Right lung (tissue), 10 donors: ENCODE measurements at places on chromosomes 16 and 17. TPM values are rescaled to one million over a fixed set of nuclear protein-coding genes. Genes with fewer than 3 reads are reported as not detected.

Gene LGALS9
- polyA plus RNA-seq = 25.1 TPM

Gene HS3ST2
- not detected for polyA plus RNA-seq

Gene CCL16
- 0.75 TPM for polyA plus RNA-seq

Gene ALOX15B
- 0.45 TPM for polyA plus RNA-seq

Gene PRM3
- not detected for polyA plus RNA-seq

- no peak for DNase-seq
Measured at GRCh38 chr17:7042501-7043181, 1.3 kb downstream of the SLC16A11 start.

GRCh38 chr17:43475494-43476089 is 8.2 kb upstream of the DHX8 start:
- no peak for DNase-seq

GRCh38 chr16:56910654-56911539 is 21.0 kb upstream of the HERPUD1 start:
- no peak for DNase-seq

GRCh38 chr16:64437706-64438324 is 684.0 kb downstream of the CDH11 start:
- DNase-seq = no peak

DNA sequence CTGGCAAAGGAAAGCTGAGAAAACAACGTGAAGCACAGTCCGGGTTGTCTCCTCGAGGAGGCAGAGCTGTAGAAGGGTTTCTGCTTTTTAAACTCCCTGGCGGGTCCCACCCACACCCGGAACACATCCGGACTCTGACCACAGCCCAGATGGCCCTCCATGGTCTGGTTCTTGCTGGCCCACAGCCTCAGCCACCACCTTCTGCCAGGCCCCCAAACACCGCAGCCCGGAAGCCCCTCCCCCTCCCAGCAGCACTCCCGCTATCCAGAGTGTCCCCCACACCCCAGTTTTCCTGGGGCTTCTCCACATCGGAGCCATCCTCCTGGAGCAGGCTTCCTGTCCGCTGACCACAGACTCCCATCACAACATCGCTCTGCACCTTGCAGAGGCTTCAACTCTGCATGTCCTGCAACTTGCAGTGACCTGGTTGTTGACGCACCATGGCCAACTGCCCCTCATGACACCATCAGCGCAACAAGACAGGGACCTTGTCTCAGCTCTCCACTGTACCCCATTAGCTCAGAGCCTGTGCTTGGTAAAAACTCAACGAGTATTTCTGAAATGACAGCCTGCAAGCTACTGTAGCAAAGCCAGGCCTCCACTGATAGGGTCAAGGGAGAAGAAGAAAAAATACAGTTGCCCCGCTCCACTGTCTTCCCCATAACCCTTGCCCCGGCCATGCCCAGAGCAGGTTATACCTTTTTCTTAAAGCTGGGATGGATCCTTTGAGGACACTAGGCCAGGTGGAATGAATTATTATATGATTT is 129.8 kb downstream of the C16orf78 start:
- DNase-seq = no peak

DNA sequence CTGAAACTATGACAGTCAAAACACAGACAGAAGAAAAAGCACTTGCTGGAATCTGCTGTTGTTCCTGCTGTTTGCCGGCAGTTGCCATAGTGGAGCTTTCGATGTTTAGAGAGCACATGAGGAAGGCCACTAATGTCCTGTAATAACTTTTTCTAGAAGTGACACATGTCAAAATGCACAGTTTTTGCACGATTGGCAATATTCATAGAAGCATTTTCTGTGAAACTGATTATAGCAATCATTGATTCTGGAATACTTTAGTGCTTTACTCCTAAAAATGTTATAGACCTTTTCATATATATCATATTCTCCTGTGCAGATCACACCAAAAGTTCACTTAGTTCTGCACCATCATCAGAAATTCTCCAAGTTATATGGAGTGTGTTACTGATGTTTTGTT is 407.0 kb upstream of the SOX9 start:
- DNase-seq = no peak

GRCh38 chr16:49630783-49631182 is 225.1 kb downstream of the ZNF423 start:
- no peak for DNase-seq

GRCh38 chr16:22641131-22641628 is 130.5 kb downstream of the NPIPB5 start:
- no peak for DNase-seq

DNA sequence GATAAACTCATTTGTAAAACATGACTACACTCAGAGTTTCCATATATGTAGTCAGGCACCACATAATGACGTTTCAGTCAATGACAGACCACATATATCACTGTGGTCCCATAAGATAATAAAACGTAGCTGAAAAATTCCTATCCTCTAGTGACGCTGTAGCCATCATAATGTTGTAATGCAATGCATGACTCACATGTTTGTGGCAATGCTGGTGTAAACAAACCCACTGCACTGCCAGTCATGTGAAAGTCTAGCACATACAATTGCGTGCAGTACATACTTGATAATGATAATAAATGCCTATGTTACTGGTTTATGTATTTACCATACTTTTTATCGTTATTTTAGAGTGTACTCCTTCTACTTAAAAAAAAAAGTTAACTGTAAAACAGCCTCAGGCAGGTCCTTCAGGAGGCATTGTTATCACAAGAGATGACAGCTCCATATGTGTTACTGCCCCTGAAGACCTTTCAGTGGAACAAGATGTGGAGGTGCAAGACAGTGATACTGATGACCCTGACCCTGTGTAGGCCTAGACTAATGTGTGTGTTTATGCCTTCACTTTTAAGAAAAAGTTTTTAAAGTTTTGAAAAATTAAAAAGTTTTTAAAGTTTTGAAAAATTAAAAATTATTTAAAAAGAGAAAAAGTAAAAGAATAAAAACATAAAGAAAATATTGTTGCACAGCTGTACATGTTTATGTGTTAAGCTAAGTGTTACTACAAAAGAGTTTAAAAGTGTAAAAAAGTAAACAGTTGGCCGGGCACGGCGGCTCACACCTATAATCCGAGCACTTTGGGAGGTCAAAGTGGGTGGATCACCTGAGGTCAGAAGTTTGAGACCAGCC is 9.0 kb downstream of the STAT5B start:
- DNase-seq = no peak

GRCh38 chr17:45223539-45224528 is 2.1 kb downstream of the FMNL1 start:
- DNase-seq = no peak

GRCh38 chr17:59846394-59847165 is 46.2 kb downstream of the TUBD1 start:
- peak; percentile 73 for DNase-seq

GRCh38 chr17:50153650-50154575 is 3.4 kb upstream of the PPP1R9B start:
- DNase-seq = no peak

DNA sequence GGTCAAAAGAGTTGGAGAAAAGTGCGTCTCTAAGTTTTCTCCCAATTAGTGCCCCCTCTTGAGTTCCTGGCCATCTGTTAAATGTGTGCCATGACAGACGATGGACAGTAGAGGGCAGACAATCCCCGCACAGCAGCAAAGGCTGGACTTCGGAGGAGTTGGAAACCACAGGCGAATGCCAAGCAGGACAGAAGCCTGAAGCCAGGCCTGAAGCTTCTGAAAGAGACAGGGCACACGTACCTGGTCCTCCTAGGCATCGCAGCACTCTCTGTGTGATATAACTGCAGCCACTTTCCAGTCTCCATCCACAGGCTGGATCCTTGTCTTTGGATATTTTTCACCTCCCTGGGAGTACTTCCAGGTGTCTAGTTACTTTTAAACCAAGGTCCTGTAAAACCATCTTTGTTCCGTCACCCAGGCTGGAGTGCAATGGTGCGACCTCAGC is 14.5 kb downstream of the C17orf100 start:
- peak; percentile 59 for DNase-seq

DNA sequence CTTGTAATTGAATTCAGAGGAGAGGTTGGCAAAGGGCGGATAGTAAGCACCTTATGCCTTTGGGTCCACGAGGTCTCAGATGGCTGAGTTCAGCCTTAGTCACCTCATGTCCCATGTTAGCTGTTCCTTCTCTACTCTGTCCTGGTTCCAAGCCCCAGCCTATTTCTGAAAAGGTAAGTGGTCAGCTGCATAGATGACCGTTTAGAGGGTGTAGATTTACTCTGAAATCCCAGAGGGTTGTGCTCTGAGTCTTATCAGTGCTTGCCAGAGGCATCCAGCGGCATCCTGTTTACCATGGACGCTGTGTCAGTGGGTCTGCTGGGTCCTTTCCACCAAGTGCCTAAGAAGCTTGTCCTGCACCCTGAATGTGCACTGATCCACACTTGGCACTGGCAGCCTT is 1.9 kb downstream of the ZNF778 start:
- DNase-seq = no peak

DNA sequence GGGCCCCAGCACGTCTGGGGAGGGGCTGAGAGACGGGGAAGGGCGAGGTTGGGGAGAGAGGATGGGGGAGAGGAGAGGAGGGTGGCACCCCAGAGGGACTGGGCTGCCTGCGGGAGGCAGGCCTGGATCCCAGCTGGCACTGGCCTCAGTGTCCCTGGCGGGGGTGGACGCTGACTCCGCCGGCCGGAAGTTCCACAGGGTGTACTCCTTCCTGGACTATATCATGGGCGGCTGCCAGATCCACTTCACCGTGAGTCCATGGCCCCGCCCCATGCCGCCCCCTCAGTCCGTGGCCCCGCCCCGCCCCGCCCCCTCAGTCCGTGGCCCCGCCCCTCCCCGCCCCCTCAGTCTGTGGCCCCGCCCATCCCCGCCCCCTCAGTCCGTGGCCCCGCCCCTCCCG is 11.3 kb downstream of the CPNE7 start:
- no peak for DNase-seq

GRCh38 chr16:57755726-57756423 is 20.3 kb downstream of the KATNB1 start:
- DNase-seq = no peak

GRCh38 chr17:31550389-31551056 is 159.0 kb downstream of the RAB11FIP4 start:
- no peak for DNase-seq
